ENCODE measurements at places on chromosomes 12 and 14.

- no peak for DNase-seq
Observed at GRCh38 chr12:65756956-65757511, 67.2 kb upstream of the HMGA2 start.

DNA sequence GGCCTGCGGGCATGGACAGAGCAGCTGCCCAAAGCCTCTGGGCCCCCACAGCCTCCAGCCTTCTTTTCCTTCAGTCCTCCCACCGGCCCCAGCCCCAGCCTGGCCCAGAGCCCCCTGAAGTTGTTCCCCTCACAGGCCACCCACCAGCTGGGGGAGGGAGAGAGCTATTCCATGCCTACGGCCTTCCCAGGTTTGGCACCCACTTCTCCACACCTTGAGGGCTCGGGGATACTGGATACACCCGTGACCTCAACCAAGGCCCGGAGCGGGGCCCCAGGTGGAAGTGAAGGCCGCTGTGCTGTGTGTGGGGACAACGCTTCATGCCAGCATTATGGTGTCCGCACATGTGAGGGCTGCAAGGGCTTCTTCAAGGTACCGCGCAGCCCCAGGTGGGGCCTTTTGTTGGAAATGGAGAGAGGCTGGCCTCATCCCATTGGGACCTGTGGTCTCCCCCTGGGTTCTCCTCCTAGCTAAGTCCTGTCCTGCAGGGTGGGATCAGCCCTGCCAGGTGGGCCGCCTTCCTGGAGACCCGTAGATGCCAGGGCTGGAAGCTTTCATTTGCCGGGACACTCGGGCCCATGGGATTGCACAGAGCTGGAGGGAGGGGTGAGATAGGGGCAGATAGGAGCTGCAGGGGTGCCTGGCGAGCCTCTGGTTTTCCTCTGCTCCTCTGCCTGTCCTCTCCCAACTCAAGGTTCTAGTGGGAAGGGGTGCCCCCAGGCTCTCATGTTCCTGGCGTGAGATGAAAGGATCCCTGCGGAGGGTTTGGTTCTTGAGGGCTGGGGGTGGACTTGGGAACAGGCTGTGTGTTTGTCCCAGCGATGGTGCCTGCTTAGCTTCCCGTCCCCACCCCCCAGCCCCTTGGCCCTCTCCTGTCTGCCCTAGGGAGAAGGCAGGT lies 3.8 kb downstream of the NR4A1 start:
- no peak for DNase-seq

DNA sequence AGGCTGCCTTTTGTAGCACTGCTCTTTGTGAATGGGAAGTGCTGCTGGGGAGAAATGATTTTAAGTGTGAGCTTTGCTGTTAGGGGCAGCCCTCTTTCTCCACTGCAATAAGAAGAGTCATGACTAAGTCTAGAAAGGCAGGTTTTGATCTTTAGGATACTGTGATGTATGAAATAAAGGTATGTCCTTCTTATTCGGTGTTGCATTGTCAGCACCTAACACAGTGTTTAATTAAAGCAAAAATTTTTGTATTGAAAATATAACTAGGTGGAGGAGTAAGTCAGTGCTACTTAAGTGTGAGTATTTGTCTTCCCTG lies 81.5 kb downstream of the ETV6 start:
- no peak for DNase-seq

DNA sequence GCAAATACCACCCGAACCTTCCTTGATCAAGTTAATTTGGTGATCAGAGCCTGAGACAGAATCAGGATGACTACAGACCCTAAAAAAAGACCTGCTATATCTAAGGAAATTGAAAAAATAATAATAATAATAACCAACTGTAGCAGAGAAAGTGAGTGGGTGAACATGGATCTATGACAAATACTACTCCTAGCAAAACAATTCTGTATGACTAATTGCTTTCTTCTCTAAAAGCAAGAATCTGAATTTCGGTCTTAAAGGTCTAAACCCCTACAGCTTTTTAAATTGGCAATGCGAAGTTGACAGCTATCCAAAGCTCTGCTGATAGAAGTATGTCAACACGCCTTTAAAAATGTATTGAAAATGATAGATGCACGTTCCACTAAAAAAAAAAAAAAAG lies 102.2 kb downstream of the PRKAB1 start:
- no peak for DNase-seq

DNA sequence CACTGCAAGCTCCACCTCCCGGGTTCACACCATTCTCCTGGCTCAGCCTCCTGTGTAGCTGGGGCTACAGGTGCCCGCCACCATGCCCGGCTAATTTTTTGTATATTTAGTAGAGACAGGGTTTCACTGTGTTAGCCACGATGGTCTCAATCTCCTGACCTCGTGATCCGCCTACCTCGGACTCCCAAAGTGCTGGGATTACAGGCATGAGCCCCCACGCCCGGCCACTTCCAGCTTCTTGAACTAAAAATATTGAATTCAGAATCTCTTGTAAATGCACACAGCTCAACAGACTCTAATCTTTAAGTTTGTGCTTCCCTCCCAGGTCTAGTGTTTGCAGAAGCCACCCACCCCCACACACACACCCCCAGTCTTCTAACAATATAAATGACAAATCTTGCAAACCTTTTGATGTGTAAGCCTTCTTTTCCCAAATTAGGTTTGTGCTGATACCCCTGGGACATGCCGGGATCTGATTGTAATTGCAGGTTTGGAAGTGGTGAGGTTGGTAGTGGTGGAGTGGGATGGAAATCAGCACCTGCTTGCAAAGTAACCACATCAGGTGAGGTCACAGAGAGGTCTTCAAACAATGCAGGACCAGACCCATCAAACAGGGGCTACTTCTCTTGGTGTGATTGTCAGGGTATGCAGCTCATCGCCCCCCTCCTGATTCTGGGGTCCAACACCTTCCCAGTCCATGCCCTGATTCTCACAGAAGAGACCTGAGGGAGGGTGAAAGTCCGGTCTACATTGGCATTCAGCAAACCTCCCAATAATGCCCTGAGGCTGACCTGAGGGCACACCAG lies 51.4 kb upstream of the GPR132 start:
- DNase-seq: no peak

- DNase-seq: no peak
Observed at GRCh38 chr12:6337958-6338433, 3.9 kb downstream of the TNFRSF1A start.

All from stimulated activated CD4-positive, alpha-beta T cell treated with anti-CD3 and anti-CD28 coated beads, Interleukin-1b, Interleukin-23, amount 100 ng/mL, for 1 hour (primary cell).